ENCODE measurements at places on chromosomes 4 and X.

GRCh38 chr4:112589206-112589605 lies 47.5 kb downstream of the ZGRF1 start:
- no peak for DNase-seq

- DNase-seq: no peak
These were observed 1080.3 kb downstream of the ARAP2 start for GRCh38 chr4:35164063-35164462.

- no peak for DNase-seq
These were observed 486 bp downstream of the CLCN3 start for GRCh38 chr4:169620880-169621248.

- DNase-seq: no peak
These were observed 4.4 kb downstream of the MXD4 start for GRCh38 chr4:2257361-2258081.

- DNase-seq: no peak
These were observed 342.3 kb upstream of the GALNT7 start for GRCh38 chr4:172826346-172826745.

GRCh38 chr4:98506462-98507132 lies 151.8 kb downstream of the TSPAN5 start:
- DNase-seq: no peak

DNA sequence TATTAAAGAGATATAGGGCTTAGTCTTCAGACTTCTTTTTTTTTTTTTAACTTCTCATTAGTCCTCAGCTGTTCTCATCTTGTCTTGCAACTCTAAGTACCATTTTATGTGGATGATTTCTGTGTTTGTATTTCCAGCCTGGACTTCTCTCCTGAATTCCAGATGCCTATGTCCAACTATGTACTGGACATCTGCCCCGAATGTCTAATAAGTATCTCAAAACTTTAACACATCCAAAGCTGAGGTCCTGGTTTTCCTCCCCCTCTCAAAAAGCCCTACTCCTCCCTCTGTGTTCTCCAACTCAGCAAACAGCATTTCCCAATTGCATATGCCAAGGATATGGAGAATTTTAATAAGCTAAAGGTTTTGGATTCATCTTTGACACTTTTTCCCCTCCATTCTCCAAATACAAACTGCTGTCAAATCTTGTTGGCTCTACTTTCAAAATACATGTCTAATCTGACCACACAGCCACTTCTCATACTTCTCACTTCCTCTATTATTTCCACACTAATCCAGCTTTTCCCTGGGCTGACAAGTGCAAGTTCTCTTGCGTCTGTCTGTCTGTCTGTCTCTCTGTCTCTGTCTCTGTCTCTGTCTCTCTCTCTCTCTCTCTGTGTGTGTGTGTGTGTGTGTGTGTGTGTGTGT lies 79.8 kb downstream of the CLCN5 start:
- peak; percentile 3 for DNase-seq

DNA sequence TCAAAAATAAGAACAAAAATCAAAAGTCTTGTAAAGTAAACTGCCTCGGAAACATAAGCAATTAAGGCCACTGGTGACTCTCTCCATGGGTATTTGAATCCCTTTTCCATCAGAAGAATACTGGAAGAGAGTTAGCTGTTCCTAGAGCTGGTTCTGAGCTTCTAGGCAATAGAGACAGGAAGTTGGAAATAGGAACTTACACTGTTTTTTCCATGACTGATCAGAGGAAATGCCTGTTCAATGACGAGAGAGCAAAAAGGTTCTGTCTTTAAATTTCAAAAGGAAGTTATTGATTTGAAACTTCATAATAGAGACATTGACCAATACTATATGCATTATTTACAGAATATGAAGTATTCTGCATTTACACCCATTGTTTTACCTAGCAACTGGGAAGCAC lies 503.5 kb upstream of the ARX start:
- no peak for DNase-seq

- DNase-seq: peak; percentile 79
These were observed 84.5 kb upstream of the MAML3 start for GRCh38 chr4:140238351-140239056.

DNA sequence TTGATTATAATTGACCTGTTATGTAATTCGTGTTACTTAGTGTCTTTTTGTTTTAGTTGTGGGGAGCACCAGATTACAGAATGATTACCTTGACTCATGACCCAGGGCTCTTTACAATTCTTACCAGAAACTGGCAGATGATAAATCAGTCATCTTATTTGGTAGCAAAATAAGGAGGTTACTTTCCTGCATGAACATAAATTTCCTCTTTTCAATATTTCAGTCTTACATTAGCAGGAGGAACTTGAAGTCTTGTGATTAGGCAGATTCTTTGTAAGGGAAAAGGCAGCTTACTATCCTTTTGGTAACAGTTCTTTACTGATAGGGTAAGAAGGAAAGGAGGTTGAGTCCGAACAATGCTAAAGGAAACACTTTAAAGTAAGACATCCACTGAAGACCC lies 26.0 kb upstream of the SLC25A5 start:
- no peak for DNase-seq

DNA sequence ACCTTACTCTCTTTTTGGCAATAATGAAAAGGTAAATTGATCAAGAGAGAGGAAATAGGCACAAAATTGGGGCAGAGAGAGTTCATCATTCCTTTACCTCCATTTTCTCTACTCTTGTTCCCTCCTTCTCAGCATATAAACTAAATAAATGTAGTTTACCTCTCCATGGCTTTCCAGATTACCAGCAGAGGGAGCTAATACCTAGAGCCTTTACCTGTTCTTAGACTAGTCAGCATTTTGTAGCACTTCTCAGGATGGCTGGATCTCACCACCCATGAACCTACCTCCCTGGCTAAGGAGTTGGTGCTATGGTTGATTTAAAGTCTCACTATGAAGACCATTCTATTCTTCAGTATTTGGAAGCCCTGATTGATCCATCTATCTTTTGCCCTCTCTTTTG lies 15.7 kb downstream of the OFD1 start:
- DNase-seq: no peak

- no peak for DNase-seq
These were observed 3.3 kb downstream of the MYL5 start for GRCh38 chr4:677431-678293.

- no peak for DNase-seq
These were observed 1196.3 kb downstream of the RAPGEF2 start for GRCh38 chr4:160299177-160299576.

- no peak for DNase-seq
These were observed 160.0 kb downstream of the FHIP1A start for GRCh38 chr4:151568966-151569365.

- DNase-seq: no peak
These were observed 13.0 kb upstream of the TMEM144 start for GRCh38 chr4:158197194-158197776.

DNA sequence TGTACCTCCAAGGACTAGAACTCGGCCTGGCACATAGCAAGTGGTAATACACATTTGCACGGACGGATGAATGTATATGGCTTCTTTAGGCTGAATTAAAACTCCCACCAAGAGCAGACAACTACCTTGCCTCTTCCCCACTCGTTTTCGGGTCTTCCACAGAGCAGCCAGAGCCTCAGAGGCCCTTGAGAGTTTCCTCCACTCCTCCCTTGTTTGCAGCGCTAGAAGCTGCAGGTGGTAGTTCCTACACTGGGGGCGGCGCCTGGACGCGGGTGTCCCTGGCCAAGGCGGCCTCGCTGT lies 10.2 kb upstream of the INTU start:
- DNase-seq: no peak

DNA sequence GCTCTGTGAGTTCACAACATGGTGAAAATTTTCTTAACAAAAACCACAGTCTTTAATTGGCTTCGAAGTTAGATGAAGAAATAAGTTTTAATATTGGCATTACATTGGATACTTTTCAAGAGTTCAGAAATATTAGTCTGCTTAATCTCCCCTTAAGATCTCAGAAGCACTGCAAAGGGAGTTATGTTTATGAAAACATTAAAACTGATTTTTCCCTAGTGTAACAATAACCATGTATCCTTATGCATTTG lies 1.5 kb downstream of the SETD7 start:
- no peak for DNase-seq

DNA sequence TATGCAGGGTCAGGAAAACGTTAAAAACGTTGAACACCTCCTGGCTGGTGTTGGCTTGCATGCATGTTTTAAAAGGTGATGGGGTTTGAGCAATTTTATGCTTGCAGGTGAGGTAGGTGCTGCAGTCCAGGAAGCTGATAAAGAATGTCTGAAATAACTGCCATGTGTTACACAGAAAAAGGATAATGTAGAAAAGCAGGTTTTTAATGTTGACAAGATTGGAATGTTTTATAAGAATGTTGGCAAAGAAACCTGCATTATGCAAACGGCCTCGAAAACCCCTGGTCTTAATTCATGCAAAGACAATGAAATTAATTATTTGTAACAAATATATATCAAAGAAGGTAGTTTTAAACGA lies 723.7 kb upstream of the AGA start:
- DNase-seq: no peak

DNA sequence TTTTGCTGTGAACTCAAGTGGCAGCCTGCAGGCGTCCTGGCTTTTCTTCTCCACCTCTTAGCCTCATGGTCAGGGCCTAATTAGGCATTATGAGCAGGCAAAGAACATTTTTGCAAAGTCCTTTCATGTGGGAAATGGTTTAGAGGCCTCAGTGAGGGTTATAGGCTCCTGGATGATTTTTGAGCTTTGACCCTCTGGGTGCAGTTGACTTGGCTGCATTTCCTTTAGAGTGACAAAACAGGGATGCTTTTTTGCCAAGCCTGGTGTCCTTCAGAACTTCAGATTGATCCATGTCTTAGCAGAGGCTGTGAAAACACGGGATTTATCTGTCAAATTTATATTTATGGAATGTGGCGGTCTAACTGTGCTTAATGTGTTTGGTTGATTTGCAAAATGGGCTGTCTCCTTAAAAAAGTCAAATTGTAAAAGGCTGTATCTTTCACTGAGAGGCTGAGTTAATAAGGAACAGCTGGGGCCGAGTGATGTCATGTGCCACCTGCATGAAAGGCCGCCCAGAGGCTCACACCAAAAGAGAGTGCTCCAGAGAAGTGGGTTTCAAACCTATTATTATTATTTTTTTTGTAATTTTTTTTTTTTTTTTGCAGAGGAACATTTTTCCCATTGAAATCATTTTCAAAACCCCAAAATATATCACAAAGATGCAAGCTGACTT lies 192.2 kb upstream of the ARX start:
- no peak for DNase-seq

DNA sequence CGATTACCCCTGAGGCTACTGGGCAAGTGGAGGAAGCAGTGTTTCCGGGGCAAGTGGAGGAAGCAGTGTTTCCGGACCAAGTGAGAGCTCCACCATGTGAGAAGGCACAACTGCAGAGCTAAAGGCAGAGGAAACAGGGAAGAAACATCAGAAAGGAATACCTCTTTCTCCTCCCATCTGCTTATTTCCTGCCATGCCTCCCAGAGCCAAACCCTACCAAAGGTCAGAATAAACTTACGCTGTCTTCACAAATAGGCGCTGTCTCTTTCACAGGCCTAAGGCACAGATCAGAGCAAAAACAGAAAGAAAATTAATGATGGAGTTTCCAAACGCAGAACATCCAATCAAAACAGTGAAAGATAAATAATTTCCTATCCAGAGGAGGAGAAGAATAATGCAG lies 153.0 kb downstream of the ATOH1 start:
- no peak for DNase-seq

GRCh38 chr4:94408549-94409374 lies 43.0 kb upstream of the PDLIM5 start:
- no peak for DNase-seq

DNA sequence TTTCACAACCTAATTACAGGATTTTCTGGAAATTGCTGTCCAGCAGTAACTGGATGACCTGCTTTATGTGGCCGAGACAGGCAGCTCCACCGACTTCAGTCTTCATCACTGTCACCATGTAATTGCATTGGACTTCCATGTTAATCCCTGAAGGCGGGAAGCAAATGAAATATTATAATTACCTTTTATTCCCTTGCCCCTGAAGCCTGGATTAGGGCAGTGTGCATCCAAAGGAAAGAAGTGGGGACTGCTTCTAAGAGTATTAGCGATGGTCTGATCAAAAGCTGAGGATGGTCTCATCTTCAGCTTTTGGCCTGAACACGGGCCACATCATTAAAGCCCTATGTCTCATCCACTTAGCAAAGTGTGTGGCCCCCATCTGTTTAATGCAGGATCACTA lies 311.6 kb upstream of the GALNT7 start:
- no peak for DNase-seq

DNA sequence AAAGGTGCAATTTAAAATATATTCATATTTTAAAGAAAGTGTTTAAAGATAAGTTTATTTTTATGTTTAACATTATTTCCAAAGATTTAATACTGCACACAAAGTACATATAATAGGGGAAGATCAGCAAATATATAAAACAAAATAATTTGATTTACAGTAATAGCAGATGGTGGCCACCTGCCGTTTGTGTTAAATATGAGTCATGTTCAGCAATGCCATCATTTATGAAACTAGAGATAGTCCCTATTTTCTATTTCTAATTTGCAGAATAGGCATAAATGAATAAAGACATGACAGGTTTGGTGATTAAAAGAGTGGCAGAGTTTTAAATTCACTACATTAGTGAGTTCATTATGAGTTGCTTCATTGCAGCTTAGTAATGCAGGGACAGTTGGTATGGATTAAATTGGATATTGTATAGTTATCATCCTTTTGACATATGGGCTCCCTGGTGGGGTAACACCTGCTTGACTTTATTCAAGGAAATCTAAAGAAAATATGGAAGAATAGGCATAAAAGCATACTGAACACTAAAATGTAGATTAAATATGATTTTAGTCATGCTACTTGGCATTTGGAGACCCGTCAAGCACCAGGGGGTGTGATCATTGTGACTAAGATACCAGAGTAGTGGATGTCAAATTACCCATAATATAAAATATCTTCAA lies 78.8 kb upstream of the BANK1 start:
- peak; percentile 5 for DNase-seq
